Colonic mucosa (tissue), 4 donors: ENCODE measurements at places on chromosomes 3 and 15. TPM values are rescaled to one million over a fixed set of nuclear protein-coding genes. Genes with fewer than 3 reads are reported as not detected.

Gene ITPKA
- total RNA-seq, result 36.1 TPM

Gene EHHADH
- total RNA-seq, result 32.7 TPM

Gene SERPINI2
- not detected for total RNA-seq

Gene IGSF10
- 0.96 TPM for total RNA-seq

Gene ACOX2
- total RNA-seq, result 14.6 TPM

Gene SLC12A1
- not detected for total RNA-seq

Gene COL6A6
- not detected for total RNA-seq

Gene GOLGA8G
- not detected for total RNA-seq

- no peak overlapping the region for H3K4me3 ChIP-seq
- no peaks in the 10 kb centered on the region for H3K4me1 ChIP-seq
- no peak for DNase-seq
- no peaks in the 10 kb centered on the region for H3K36me3 ChIP-seq
These were observed 32.9 kb downstream of the SLC4A7 start for GRCh38 chr3:27451251-27451650.

- DNase-seq, result no peak
- no peak overlapping the region for H3K27ac ChIP-seq
- no peaks in the 10 kb centered on the region for H3K27me3 ChIP-seq
These were observed 778 bp downstream of the ARL6 start for GRCh38 chr3:97765336-97765735.

GRCh38 chr3:131075632-131076328, 49.1 kb downstream of the NEK11 start:
- H3K27me3 ChIP-seq, result no peaks in the 10 kb centered on the region
- no peaks in the 10 kb centered on the region for H3K4me1 ChIP-seq
- no peak for DNase-seq
- no peak overlapping the region for H3K27ac ChIP-seq
- H3K36me3 ChIP-seq, result no peaks in the 10 kb centered on the region

GRCh38 chr3:175212896-175213295, 353.8 kb downstream of the NAALADL2 start:
- H3K27ac ChIP-seq, result no peak overlapping the region
- H3K4me1 ChIP-seq, result no peaks in the 10 kb centered on the region
- no peaks in the 10 kb centered on the region for H3K27me3 ChIP-seq
- H3K36me3 ChIP-seq, result no peaks in the 10 kb centered on the region

DNA sequence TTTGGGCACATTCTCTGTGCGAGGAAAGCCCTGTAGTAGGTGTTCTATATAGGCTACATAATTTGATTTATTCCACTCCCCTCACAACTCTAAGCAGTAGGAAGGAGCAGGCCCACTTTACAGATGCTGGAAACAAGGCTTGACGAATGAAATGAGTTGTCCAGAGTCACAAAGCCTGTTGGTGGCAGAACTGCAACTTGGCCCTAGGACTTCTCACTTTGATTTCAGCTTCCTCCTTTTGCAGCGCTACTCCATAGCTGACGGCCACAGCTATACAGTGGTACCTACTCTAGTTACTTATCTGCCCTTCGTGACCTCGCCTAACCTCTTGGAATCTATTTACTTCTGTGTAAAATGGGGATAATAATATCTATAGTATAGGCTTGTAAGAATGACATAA, 2.5 kb upstream of the IRAK2 start:
- H3K27me3 ChIP-seq, result no peaks in the 10 kb centered on the region
- no peak overlapping the region for H3K4me3 ChIP-seq
- no peaks in the 10 kb centered on the region for H3K36me3 ChIP-seq
- no peak overlapping the region for H3K27ac ChIP-seq
- DNase-seq, result no peak

- no peak overlapping the region for H3K27ac ChIP-seq
- DNase-seq, result peak; percentile 36
- no peaks in the 10 kb centered on the region for H3K36me3 ChIP-seq
- H3K4me3 ChIP-seq, result no peak overlapping the region
These were observed 36.3 kb downstream of the SLITRK3 start for GRCh38 chr3:165159760-165160421.

- no peaks in the 10 kb centered on the region for H3K27me3 ChIP-seq
- H3K36me3 ChIP-seq, result no peaks in the 10 kb centered on the region
- peak overlapping the region; percentile 97 for H3K27ac ChIP-seq
- DNase-seq, result peak; percentile 32
These were observed 419.5 kb upstream of the NAALADL2 start for GRCh38 chr3:174439331-174440252.

- no peaks in the 10 kb centered on the region for H3K27me3 ChIP-seq
- no peaks in the 10 kb centered on the region for H3K36me3 ChIP-seq
- no peak for DNase-seq
These were observed 38.2 kb downstream of the MB21D2 start for GRCh38 chr3:192879346-192880031.

GRCh38 chr15:95875121-95875643, 455.3 kb upstream of the NR2F2 start:
- H3K4me1 ChIP-seq, result no peaks in the 10 kb centered on the region
- no peak overlapping the region for H3K27ac ChIP-seq
- H3K4me3 ChIP-seq, result no peak overlapping the region

DNA sequence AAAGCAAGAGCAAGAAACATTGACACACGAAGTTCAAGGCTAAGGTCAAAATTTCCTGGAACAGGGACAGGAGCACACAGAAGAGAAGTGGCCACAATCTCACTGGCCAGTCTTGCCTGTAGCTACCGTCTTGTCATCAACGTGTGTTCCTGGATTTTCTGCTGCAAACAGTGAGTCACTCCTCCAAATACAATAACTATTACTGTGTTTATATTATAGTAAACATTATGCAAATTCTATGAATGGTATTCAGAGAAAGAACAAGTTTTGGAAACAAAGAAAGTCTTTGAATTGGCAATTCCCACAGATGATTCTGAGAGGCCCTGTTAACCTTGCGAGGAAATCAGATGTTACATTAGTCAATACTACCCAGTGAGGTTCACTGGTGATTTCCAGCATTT, 220.5 kb downstream of the FAM43A start:
- DNase-seq, result no peak
- no peaks in the 10 kb centered on the region for H3K36me3 ChIP-seq
- H3K27me3 ChIP-seq, result no peaks in the 10 kb centered on the region
- H3K4me3 ChIP-seq, result no peak overlapping the region

DNA sequence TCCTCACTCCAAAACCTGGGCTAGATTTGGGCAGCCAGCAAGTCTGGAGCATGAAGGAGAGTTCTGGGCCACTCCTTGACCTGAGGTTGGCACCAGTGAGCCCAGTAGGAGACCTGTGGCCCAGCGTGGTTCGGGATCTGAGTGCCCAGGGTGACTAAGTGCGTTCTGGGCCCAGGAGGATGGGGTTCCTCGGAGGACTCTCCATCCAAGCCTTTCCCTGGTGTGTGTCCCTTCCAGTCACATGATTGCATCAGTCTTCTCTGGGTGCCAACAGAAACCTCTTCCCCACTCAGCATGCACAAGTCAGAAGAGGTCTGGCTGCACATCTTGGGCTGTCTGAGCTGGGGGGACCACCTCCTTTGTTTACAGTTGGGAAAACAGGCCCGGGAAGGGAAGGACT, 14.9 kb downstream of the TMEM43 start:
- H3K4me3 ChIP-seq, result no peak overlapping the region
- H3K27ac ChIP-seq, result no peak overlapping the region
- H3K27me3 ChIP-seq, result no peaks in the 10 kb centered on the region
- H3K4me1 ChIP-seq, result peaks cover 6% of the 10 kb centered on the region
- H3K36me3 ChIP-seq, result peaks cover 14% of the 10 kb centered on the region
- no peak for DNase-seq

GRCh38 chr15:42140383-42141070, 15.9 kb downstream of the PLA2G4F start:
- no peak for DNase-seq
- no peaks in the 10 kb centered on the region for H3K27me3 ChIP-seq
- no peak overlapping the region for H3K27ac ChIP-seq
- no peaks in the 10 kb centered on the region for H3K4me1 ChIP-seq
- no peak overlapping the region for H3K4me3 ChIP-seq

GRCh38 chr15:70219256-70219895, 121.7 kb upstream of the TLE3 start:
- no peaks in the 10 kb centered on the region for H3K4me1 ChIP-seq
- no peak for DNase-seq
- H3K36me3 ChIP-seq, result no peaks in the 10 kb centered on the region
- H3K4me3 ChIP-seq, result no peak overlapping the region
- no peak overlapping the region for H3K27ac ChIP-seq
- H3K27me3 ChIP-seq, result no peaks in the 10 kb centered on the region

DNA sequence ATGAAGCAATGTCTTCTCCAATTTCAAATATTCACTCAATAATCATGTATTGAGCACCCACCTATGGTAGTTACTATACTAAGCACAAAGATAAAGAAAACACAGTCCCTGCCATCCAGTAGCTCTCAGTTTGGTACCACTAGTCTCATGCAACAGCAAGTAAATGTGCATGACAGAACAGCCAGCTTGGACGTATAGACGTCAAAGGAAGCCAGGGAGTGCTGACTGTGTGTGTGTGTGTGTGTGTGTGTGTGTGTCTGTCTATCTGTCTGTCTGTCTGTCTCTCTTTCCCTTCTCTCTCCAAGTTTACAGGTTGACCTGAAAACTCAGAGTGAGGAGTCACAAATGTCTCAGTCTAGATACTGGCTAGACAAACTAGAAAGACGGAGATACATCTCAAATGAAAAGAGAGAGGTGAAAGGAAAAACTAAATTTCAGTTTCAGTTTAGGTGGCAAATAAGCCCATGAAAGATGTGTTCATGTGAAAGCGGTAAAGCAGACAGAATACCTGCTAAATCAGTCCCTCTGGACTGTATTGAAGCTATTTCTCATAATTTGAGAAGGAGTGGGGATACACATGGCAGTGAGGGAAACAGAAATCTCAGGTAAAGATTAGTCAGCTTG, 141.1 kb upstream of the PTPRG start:
- no peaks in the 10 kb centered on the region for H3K36me3 ChIP-seq
- H3K4me3 ChIP-seq, result no peak overlapping the region
- H3K27me3 ChIP-seq, result no peaks in the 10 kb centered on the region

- H3K4me3 ChIP-seq, result no peak overlapping the region
- H3K27me3 ChIP-seq, result no peaks in the 10 kb centered on the region
- H3K36me3 ChIP-seq, result no peaks in the 10 kb centered on the region
- H3K27ac ChIP-seq, result no peak overlapping the region
- DNase-seq, result no peak
These were observed 122.3 kb upstream of the NR2E3 start for GRCh38 chr15:71687902-71688508.

DNA sequence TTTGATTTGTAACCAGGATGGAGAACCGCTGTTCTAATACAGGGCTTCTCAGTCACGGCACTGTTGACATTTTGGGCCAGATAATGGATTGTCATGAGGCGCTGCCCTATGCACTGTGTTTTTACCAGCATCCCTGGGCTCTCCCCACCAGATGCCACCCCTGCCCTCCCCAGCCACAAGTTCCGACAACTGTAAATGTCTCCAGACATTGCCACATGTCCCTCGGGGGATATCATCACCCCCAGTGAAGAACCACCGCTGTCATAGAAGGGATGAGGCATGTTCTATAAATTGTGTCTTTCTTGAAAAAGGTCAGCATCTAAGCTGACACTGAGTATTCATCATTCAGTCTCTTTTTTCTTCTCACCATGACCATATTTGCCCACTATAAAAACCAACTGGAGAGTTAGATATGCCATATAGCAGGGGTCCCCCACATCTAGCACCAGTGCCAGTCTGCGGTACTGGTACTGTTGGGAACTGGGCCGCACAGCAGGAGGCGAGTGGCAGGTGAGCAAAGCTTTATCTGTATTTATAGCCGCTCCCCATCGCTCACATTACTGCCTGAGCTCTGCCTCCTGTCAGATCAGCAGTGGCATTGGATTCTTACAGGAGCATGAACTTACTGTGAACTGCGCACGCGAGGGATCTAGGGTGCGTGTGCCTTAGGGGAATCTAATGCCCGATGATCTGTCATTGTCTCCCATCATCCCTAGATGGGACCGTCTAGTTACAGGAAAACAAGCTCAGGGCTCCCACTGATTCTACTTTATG, 260.5 kb upstream of the ST8SIA2 start:
- DNase-seq, result no peak
- H3K36me3 ChIP-seq, result no peaks in the 10 kb centered on the region
- no peaks in the 10 kb centered on the region for H3K27me3 ChIP-seq
- no peak overlapping the region for H3K27ac ChIP-seq
- H3K4me3 ChIP-seq, result no peak overlapping the region

- no peaks in the 10 kb centered on the region for H3K4me1 ChIP-seq
- DNase-seq, result no peak
- no peaks in the 10 kb centered on the region for H3K27me3 ChIP-seq
- H3K4me3 ChIP-seq, result no peak overlapping the region
- H3K36me3 ChIP-seq, result no peaks in the 10 kb centered on the region
These were observed 256.3 kb downstream of the UBE2E2 start for GRCh38 chr3:23459465-23459864.

DNA sequence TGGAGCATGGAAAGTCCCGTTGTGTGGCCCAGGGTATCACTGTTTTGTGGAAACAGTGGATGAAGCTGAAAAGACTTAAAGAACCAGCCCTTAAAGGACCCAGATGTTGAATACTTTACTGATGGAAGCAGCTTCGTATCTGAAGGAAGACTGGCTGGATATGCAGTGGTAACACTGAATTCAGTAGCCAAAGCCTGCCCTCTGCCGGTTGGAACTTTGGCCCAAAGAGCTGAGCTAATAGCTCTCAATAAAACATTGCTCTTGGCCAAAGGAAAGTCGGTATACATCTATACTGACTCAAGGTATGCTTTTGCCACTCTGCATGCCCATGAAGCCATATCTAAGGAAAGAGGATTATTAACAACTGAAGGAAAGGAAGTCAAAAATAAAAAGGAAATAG, 885.4 kb downstream of the PDCD6IP start:
- DNase-seq, result peak; percentile 57
- H3K27me3 ChIP-seq, result no peaks in the 10 kb centered on the region
- no peaks in the 10 kb centered on the region for H3K36me3 ChIP-seq
- no peaks in the 10 kb centered on the region for H3K4me1 ChIP-seq
- H3K4me3 ChIP-seq, result no peak overlapping the region

GRCh38 chr3:179196098-179196497, 47.9 kb downstream of the PIK3CA start:
- no peaks in the 10 kb centered on the region for H3K27me3 ChIP-seq
- no peak for DNase-seq
- H3K4me3 ChIP-seq, result no peak overlapping the region
- no peaks in the 10 kb centered on the region for H3K4me1 ChIP-seq

DNA sequence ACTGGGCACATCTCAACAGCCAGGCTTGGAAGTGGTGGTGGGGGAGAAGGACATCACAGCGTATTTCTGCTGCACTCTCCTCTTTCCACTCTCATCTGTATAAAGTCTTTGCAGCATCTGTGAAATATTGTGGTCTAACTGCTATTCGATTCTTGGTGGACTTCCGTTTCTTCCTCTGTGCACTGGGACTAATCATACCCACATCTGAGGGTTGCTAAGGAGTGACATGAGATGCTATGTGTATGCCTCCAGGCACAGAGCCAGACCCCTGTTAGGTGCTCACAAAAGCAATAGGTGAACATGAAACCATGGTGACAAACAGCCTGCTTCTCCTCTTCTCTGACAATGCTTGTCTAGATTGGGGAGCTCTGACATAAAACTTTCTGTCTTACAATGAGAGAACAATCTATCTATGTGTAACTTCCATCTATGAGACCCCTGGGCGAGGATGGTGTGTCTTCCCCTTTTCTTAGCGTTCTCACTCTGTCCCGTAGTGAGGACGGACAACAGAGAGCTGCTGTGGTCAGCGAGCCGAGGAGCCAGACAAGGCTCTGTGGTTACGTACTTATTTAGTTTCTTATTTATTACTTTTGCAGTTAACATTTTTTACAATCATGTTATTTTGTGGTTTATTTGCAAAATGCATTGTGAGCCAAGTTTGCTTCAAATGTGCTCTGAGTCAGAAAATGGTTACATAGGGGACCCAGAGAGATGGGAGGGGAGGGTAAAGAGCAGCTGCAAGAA, 196.7 kb upstream of the TPRG1 start:
- DNase-seq, result no peak
- no peaks in the 10 kb centered on the region for H3K36me3 ChIP-seq
- peak overlapping the region; percentile 43 for H3K27ac ChIP-seq
- H3K4me3 ChIP-seq, result no peak overlapping the region
